ENCODE measurements at places on chromosomes 16 and 17.

- DNase-seq: no peak
These were observed 5.6 kb upstream of the PGS1 start for GRCh38 chr17:78372841-78373240.

GRCh38 chr17:33944412-33944811, 310.7 kb upstream of the CCL2 start:
- DNase-seq: no peak

GRCh38 chr16:52492789-52493357, 54.1 kb downstream of the TOX3 start:
- DNase-seq: no peak

DNA sequence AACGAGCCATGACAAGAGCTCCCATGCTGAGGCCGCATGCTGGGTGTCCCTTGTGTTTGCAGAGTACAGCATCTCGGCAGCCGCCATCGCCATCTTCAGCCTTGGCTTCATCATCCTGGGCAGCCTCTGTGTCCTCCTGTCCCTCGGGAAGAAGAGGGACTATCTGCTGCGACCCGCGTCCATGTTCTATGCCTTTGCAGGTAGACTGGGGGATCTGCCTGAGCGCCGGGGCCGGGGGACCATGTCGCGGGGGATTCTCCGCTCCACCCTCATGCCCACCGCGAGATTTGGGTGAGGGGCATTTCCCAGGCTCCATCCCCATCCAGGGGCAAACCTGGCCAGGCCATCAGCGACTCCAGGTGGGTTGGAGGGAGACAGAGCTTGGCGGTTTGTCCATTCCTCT, 10.7 kb downstream of the CACNG1 start:
- DNase-seq: no peak

DNA sequence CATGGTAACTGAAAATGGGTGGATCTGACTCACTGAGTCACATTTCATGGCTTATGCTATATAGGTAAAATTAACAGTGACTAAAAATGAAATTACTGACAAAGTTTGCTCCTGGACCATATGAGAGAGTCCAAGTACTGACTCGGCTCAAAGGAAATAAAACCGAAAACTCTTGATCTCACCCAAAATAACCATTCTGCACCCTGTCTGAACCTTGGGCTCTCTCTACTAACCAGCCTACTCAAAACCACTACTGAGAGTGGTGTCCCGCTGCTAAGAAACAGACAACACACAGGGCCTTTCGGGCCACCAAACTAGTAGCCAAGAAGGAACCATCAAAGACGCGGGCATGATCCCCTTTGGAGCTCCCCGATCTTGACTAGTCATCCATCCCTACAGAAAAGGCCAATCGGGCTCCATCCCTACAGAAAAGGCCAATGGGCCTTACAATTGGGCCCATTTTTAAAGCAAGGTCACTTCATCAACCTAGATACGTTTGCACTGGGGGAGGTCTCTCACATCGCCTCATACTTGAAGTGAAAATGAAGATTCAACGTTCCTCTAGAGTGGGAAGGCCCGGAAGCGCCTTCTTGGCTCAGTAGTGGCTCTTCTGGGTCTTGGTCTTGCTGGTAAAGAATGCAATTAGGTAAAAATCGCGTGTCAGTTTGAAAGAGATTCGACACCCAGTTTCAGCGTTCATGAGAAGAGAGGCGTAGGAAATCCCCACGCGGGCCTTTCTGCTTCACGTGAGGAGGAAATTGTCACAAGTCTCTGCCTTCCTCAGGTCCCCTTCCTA, 720 bp upstream of the ZPBP2 start:
- peak; percentile 46 for DNase-seq

- DNase-seq: no peak
These were observed 6.3 kb downstream of the UNC13D start for GRCh38 chr17:75837899-75838298.

GRCh38 chr16:83781-84615, 6.0 kb downstream of the MPG start:
- DNase-seq: no peak

- peak; percentile 33 for DNase-seq
These were observed 34.7 kb upstream of the RBBP6 start for GRCh38 chr16:24504472-24505345.

DNA sequence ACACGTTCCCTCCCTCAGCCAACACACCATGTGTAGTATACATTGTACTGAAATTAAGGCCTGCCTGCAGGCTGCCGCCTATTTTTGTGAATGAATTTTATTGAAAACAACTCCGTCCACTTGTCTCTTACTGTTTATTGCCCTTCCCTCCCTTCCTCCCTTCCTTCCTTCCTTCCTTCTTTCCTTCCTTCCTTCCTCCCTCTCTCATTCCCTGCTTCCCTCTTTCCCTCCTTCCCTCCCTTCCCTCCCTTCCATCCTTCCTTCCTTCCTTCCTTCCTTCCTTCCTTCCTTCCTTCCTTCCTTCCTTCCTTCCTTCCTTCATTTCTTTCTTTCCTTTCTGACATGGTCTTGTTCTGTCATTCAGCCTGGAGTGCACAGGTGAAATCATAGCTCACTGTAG, 2.3 kb downstream of the ITGAM start:
- DNase-seq: no peak

DNA sequence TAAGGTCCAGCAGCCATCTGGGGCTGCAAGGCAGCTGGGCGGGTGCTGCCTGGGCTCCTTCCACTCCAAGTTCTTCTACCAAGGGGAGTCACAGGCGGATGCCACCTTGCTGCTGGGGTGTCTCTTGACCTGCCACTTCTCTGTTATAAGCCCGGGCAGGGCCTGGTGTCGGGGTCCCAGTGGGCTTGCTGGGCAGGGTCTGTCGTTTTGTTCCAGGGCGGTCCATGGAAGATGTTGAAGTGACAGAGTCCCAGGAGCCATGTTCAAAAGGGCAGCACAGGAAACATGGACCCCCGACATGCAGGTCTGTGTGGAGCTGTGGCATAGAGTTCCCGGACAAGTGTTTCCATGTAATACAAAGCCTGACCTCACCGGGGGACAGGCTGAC, 91.1 kb downstream of the TNFRSF13B start:
- DNase-seq: no peak

DNA sequence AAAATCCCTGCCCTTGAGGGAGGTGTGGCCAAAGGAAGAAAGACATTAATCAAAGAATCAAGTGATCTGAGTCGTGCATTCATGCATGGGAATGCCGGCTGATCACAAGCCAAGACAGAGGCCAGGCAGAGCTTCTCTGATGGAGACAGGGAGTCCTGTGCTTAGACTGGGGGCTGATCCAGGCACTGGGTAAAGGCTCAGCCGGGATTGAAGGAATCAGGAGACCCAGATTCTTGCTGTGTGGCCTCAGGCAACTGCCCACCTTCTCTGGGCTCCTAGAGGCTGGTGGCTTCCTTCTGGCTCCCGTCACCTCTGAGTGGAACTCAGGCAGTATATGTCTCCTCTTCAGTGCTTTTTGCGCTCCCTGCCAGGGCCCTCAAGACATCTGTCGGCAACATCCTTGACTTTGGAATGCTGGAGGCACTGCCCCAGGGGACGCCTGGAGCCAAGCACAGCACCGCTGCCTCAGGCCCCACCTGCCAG, 17.7 kb downstream of the RAI1 start:
- no peak for DNase-seq

- no peak for DNase-seq
These were observed 104.7 kb downstream of the SOCS1 start for GRCh38 chr16:11151156-11151884.

DNA sequence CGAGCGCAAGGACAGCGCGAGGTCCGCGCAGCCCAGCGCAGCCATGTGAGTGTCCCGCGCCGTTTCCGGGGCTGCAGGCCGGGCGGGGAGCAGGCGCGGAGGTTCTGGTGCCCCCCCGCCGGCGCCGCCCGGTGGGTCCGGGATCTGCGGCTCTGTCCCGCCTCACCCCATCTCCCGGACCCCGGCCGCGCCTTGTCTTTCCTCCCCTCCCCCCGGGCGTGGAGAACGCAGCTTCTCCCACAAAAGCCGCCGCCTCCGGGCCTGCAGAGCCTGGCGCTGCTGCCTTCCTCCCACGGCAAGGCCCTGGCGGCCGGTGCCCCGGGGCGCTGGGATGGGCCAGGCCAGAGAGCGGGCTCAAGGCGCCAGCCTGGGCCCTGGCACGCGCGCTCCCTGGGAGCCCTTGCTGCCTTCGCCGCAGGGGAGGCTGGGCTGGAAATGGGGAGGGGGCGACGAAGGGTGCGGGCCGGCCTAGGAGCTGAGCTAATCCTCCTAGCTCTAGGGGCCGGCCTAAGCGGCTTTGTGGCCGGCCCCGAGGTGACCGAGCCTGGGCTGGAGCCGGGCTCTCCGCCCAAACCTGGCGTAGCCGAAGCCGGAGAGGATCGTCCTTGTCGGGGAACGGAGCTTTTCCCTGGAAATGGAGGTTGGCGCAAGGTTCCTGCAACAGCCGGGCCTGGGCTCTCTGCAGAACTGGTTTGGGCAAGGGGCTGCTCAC, 397 bp downstream of the RIPOR1 start:
- DNase-seq: no peak

GRCh38 chr17:49730785-49731434, 23.1 kb upstream of the SLC35B1 start:
- DNase-seq: no peak

GRCh38 chr17:5975661-5976060, 94.5 kb upstream of the WSCD1 start:
- DNase-seq: no peak
